ENCODE measurements at places on chromosomes 5 and 9.

GRCh38 chr5:61159070-61159469, 3.2 kb downstream of the SMIM15 start:
- DNase-seq = no peak
- H3K4me1 ChIP-seq = peaks cover 40% of the 10 kb centered on the region
- no peak overlapping the region for H3K27ac ChIP-seq
- H3K4me3 ChIP-seq = no peak overlapping the region
- H3K27me3 ChIP-seq = no peaks in the 10 kb centered on the region

DNA sequence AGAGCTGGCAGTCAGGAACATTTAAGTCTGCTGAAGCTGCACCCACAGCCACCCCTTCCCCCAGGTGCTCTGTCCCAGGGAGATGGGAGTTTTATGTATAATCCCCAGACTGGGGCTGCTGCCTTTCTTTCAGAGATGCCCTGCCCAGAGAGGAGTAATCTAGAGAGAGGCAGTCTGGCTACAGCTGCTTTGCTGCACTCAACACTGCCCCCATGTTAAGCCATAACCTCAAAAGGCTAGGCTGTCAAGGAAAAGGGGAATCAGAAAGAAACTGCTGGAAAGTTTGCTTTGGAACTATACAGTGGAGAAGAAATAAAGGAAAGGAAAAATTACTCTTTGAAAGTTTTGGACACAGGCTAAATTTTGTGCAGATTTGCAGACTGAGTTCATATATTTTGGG, 127.2 kb downstream of the MACIR start:
- no peak overlapping the region for H3K4me3 ChIP-seq
- DNase-seq = no peak
- peaks cover 9% of the 10 kb centered on the region for H3K36me3 ChIP-seq
- H3K27ac ChIP-seq = no peak overlapping the region
- H3K27me3 ChIP-seq = no peaks in the 10 kb centered on the region
- no peaks in the 10 kb centered on the region for H3K4me1 ChIP-seq

DNA sequence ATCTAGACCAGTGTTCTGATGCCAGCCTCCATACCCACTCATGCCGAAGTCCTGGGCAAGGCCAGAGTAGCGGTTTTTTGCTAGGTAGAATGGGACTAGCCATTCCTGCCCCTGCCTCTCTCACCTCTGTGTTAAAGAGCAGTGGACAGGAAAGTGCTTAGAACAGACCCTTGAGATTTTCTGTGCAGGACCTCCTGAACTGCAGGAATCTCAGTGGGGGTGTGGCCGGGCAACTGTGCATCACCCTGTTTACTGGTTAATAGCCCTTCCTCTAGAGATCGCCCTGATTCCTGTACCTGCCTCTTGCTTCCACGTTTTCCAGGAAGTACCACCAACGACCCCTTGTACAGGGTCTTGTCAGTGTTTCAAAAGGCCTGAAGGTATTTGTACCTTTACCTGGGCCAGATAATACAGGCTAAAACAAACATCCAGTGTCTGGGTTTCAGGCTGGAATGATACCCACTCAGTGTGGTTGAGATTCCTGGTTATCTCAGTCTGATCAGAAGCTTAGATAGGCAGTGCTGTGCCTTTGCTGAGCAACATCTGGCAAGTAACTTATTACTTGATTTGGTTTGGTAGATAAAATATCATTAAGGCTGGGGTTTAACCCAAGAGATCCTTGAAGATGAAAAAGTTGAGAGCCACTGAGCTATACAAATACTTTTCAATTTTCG, 65.9 kb downstream of the RGS3 start:
- no peaks in the 10 kb centered on the region for H3K36me3 ChIP-seq
- no peak overlapping the region for H3K27ac ChIP-seq
- no peaks in the 10 kb centered on the region for H3K4me1 ChIP-seq
- no peak for DNase-seq

GRCh38 chr5:150672237-150672883, 11.3 kb downstream of the MYOZ3 start:
- DNase-seq = no peak
- H3K27ac ChIP-seq = peak overlapping the region; percentile 31
- H3K36me3 ChIP-seq = peaks cover under 1% of the 10 kb centered on the region
- peaks cover 27% of the 10 kb centered on the region for H3K4me1 ChIP-seq
- no peaks in the 10 kb centered on the region for H3K27me3 ChIP-seq

- peaks cover 41% of the 10 kb centered on the region for H3K4me1 ChIP-seq
- no peak overlapping the region for H3K27ac ChIP-seq
- peak; percentile 26 for DNase-seq
- H3K36me3 ChIP-seq = peaks cover 2% of the 10 kb centered on the region
- no peaks in the 10 kb centered on the region for H3K27me3 ChIP-seq
Observed at GRCh38 chr9:91809581-91810285, 140.3 kb downstream of the ROR2 start.

GRCh38 chr5:56279979-56280378, 46.8 kb upstream of the ANKRD55 start:
- H3K4me1 ChIP-seq = peaks cover 27% of the 10 kb centered on the region
- no peaks in the 10 kb centered on the region for H3K36me3 ChIP-seq
- no peaks in the 10 kb centered on the region for H3K27me3 ChIP-seq
- no peak for DNase-seq
- peak overlapping the region; percentile 92 for H3K27ac ChIP-seq

DNA sequence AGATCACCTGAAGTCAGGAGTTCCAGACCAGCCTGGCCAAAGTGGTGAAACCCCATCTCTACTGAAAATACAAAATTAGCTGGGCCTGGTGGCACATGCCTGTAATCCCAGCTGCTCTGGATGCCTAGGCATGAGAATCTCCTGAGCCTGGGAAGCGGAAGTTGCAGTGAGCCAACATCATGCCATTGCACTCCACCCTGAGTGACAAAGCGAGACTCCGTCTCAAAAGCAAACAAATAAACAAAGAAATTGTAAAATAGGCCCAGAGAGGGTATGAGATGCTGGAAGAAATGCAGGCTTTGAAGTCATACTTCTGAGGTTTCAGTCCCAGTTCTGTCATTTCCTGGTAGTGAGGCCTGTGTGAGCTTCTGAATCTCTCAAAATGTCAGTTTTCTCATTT, 5.3 kb upstream of the ARHGEF37 start:
- no peak overlapping the region for H3K4me3 ChIP-seq
- no peak for DNase-seq
- H3K36me3 ChIP-seq = no peaks in the 10 kb centered on the region

GRCh38 chr5:178372142-178372571, 139.6 kb upstream of the PHYKPL start:
- peaks cover 21% of the 10 kb centered on the region for H3K4me1 ChIP-seq
- no peaks in the 10 kb centered on the region for H3K27me3 ChIP-seq
- H3K36me3 ChIP-seq = no peaks in the 10 kb centered on the region
- peak overlapping the region; percentile 23 for H3K4me3 ChIP-seq
- peak overlapping the region; percentile 94 for H3K27ac ChIP-seq
- no peak for DNase-seq

DNA sequence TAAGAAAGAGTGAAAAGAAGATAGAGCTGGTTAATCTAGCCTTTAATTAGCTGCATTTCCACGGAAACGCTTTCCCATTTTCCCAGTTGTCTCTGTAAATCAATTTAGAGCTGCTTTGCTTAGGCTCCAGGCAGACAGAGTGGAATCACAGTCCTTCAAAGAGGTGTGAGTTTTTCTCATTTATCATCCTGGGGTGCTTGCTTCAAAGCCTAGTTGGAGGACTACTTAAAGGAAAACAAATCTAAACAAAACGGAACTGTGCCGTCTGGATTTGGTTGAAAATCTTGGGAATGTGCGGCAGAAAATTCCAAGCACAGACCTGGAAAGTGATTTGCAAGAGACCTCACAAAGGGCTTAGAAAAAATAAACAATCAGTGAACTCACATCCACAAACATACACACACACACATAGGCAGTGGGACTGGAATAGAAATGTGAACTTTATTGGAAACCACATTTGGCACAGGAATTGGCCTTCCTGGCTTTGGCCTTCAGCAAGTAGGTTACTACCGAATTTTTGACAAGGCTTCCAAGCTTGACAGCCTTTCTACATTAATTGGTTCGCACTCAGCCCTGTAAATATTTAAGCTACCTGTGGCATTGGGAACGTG, 235.2 kb upstream of the SLC24A2 start:
- H3K4me3 ChIP-seq = no peak overlapping the region
- DNase-seq = no peak
- H3K27me3 ChIP-seq = peaks cover 4% of the 10 kb centered on the region
- peaks cover 14% of the 10 kb centered on the region for H3K4me1 ChIP-seq
- no peaks in the 10 kb centered on the region for H3K36me3 ChIP-seq

DNA sequence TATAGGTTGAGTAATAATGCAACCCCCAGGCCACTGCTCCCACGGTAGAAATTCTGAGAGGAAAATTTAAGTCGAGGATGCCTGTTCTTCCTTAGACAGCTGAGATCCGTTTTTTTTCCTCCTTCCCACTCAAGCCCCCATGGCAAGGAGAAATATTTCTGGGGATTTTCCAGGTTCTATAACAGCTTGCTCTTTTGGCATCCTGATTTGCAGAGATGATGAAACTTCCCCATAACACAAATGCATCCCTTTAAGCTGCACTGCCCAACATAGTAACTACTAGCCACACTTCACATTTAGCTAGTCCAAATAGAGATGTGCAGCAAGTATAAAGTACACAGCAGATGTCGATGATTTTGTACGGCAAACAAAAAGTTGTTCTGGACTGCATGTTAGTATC, 32.5 kb upstream of the GNA14 start:
- H3K27ac ChIP-seq = no peak overlapping the region
- no peaks in the 10 kb centered on the region for H3K27me3 ChIP-seq
- peaks cover 4% of the 10 kb centered on the region for H3K36me3 ChIP-seq
- DNase-seq = no peak
- H3K4me3 ChIP-seq = no peak overlapping the region
